ENCODE measurements at places on chromosomes 13 and 19.

DNA sequence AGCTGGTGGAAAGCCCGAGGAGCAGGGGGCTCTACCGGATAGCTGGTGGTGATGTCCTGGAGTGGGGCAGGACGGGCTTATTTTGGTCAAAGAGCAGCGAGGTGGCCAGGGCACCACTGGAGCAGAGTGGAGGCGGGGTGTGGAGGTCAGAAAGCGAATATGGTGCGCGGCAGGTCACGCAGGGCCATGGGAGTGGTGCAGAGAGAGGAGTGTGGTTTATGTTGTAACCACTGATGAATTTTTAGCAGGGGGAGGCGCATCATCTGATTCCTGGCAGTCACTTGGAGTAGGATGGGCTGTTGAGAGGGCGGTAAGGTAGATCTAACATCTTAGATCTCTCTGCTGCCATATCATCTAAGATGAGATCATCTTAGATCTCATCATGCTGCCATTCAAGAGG lies 1.4 kb upstream of the ZNF414 start:
- no peak for DNase-seq

DNA sequence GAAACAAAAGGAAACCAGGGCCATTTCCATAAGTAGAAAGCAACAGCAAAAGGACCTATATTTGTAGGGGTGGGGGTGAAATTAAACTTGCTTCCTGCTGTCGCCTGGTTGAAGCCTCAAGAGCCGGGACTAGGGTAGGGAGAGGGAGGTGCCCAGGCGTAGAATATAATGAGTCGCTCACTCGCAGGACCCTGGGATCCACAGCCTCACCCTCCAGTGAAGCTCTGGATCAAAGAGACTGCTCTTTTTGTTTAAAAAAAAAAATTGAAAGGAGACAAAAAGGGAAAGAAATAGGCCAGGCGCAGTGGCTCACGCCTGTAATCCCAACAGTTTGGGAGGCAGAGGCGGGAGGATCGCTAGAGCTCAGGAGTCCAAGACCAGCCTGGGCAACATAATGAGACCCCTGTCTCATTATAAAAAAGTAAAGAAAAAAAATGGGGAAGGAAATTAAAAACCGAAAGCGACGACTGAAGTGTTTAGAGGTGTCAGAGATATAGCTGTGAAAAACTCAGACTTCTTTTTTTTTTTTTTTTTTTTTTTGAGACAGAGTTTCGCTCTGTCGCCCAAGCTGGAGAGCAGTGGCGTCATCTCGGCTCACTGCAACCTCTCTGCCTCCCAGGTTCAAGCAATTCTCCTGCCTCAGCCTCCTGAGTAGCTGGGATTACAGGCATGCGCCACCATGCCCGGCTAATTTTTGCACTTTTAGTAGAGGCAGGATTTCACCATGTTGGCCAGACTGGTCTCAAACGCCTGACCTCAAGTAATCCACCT lies 10.9 kb upstream of the ADGRE5 start:
- no peak for DNase-seq

- DNase-seq, result no peak
Measured at GRCh38 chr19:35539314-35539713, 6.1 kb downstream of the GAPDHS start.

- peak; percentile 74 for DNase-seq
Measured at GRCh38 chr13:27442797-27443196, 7.6 kb downstream of the MTIF3 start.

DNA sequence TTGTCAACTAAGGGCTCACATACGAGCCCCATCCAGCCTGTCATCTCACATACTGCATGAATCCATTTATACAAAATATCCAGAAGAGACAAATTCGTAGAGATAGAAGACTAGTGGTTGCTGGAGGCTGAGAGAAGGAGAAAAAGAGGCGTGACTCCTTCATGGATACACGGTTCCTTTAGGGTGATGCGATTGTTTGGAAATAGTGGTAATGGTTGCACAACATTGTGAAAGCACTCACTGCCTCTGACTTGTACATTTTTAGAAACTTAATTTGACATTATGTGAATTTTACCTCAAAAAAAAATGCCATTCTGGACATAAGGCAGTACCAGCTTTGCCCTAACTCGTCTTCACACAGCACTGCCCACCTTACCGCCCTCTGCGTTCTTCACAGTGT lies 27.3 kb downstream of the IGFL1 start:
- no peak for DNase-seq

DNA sequence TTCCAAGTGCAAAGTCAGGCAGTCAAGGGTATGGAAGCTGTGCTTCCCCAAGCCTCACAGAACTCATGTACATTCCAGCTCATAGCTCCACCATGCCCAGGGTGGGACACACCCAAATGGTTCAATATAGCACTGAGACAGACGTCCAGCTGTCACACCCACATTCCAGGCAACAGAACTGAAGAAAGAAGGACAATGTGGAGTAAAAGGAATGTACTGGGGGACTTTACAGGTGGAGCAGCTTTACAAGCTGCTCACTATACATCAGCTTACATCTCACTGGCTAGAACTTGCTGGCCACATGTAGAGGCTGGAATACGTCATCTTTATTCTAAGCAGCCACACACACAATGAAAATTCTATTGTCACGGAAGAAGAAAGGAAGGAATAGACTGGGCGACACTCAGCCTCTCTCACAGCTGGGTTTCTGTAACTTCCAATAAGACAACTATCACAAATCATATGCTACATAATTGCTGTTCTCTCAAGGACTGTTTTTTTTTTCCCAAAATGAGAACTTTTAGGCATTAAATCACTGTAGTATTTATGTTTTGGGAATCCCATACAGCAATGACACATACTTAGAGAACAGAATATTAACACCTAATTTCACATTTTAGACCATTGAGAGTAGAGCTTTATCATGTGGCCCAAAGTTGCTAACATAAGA lies 86.1 kb downstream of the KLF12 start:
- DNase-seq, result no peak

GRCh38 chr19:17471410-17472125 lies 1.2 kb downstream of the SLC27A1 start:
- DNase-seq, result no peak

DNA sequence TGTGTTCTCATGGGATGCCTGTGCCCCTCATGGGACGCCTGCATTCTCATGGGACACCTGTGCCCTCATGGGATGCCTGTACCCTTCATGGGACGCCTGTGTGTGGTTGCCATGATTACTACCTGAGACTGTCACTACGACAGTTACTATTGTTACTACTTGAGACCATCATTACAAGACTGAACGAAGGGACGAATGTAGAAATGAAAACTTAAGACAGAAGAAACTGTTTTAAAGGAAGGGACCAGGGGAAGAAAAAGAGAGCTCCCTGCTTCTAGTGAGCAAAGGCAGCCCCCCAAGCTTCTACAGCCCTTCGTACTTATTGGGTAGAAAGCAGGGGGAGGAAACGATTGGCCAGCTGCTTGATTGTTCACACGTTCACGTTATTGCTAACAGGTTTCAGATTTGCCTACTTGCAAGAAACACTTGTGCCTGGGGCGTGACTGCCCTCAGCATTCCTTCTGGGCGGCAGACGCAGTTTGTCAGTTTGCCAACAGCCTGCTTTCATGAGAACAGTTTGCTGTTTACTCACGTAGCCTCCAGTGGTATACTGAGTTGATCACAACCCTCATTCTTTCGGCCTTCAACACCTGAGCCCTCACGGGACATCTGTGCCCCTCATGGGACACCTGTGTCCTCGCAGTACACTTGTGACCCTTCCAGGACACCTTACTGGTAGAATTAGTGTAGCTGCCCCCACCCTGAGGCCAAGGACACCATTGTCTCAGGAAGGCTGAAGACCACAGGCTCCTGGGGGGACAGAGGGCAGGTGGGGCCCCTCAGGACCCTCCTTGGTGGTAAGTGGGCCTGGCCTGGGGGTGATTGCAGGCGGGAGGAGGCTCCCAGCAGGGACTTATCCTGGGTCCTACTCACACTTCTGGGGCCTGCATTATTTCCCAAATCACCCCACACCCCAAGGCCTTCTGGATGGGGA lies 2.5 kb upstream of the S1PR4 start:
- DNase-seq, result peak; percentile 15

- no peak for DNase-seq
Measured at GRCh38 chr13:93794197-93794885, 567.7 kb downstream of the GPC6 start.

DNA sequence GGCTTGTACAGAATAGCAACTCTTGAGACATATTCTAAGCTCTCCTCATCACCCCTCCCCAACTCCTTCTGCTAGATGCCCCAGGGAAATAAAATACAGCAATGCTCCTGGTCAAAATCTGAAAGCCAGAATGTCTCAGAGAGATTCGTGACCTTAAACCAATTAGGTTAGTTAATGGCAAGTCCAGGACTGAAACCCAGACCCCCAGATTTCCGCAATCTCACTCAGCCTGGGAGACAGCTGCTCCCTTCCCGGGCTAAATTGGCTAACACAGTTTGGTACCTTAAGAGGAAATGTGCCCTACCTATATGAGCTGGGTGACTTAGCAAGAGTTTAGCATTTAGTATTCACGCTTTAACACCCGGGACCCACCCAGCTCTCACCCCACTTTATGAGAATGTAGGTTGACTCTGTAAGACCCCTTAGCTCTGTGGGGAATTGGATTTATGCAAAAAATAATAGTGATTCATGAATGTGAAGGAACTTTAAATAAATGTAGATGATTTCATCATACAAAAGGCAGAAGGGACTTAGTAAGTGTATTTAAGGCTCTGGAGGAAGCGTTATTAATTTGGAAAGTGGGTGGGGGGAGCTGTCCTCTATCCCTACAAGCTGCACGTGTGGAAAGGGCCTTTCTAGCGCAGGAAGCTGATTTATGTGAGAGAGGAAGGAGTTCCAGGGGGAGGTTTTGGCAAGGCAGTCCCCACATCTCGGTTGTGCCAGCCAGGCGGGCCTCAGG lies 1.1 kb downstream of the DLEU7 start:
- DNase-seq, result no peak

DNA sequence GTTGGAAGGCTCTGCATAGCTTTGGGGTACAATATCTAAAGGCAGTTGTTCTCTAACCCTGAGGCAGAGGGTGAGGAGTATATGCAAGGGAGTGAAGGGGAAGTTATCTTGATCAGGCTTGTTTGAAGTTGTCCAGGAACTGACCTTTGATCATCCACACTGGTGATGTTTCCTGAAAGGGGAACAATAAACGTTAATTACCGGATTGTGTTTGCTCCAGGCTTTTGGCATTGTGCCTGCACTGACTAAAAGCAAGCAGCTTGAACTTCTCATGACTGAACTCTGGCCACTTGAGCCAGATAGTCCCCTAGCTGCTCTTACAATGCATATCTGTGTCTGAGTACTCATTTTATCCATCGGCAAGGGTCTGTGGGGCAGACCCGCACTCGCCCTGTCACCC lies 27.0 kb upstream of the ZNF726 start:
- DNase-seq, result no peak

DNA sequence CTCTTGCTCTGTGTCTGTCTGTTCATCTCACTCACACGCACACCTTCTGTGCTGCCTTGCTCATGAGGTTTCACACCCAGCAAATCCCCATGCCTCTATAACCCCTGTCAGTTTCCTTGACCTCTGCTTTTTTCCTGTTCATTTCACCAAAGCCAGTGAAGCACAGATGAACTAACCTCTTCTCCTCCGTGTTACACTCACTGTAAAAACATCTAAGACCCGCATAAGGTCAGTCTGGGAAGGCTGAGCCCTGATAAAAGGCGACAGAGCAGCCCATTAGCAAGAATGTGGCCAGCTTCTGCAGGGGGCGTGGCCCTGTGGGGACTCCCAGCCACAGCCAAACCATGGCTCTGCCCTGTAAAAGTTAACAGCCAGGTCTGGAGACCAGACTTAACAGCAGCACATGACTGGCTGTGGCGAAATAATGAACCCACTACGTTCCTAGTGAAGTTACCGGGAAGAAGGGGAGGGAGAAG lies 42.8 kb upstream of the NPAS1 start:
- DNase-seq, result no peak

DNA sequence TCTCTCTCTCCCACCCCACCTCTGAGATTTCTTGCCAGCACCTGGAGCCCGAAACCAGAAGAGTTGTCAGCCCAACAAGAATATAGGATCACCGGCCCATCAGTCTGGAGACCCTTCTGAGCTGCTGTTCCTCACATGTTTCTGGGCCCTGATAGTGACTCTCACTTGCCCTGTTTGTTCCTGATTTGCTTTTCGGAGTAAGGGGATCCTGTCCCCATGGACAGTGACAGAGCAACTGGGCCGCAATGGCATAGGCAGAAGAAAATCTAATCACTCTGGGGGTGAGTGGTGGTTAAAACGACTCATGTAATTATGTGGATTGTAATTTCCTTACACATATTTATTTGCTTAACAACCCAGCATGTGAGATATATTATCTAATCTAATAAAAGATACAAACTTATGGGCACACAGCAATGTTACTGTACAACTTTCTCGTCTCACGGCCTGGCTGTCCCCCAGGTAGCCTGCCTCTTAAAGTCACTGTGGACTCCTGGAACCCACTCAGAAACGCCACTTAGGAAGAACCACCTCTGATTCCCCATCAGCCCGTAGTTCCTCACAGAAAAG lies 663 bp upstream of the SMAD9 start:
- DNase-seq, result peak; percentile 74

GRCh38 chr19:307793-308420 lies 16.7 kb upstream of the PLPP2 start:
- DNase-seq, result no peak

- peak; percentile 96 for DNase-seq
Measured at GRCh38 chr19:10251792-10252694, at the start of gene MRPL4. MRPL4 (plus strand) TSS chr19:10252214; CDS start chr19:10252254, 40 bp downstream.

DNA sequence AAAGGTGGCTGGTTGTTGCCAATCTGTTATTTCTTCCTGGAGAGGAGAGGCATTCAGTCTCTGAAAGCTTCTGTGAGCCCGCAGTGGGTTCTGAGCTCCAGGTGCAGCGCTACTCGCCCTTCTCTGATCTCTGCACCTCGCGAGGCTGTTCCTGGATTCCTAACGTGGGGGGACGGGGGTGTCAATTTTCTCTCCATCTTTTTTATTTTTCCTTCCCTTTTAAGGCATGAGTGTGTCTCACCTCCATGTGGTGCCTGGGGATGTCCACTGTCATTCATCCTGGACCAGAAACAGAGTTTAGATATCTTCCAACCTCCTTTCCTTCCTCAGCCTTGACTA lies 626 bp downstream of the ZNF233 start:
- peak; percentile 51 for DNase-seq

GRCh38 chr13:46543287-46543686 lies 9.7 kb upstream of the LRCH1 start:
- no peak for DNase-seq

- peak; percentile 95 for DNase-seq
Measured at GRCh38 chr13:106530171-106530851, 5.2 kb downstream of the EFNB2 start.

GRCh38 chr19:16244091-16244490 lies 46.4 kb downstream of the AP1M1 start:
- no peak for DNase-seq

- no peak for DNase-seq
Measured at GRCh38 chr19:36524617-36525016, 3.5 kb downstream of the ZNF260 start.

- peak; percentile 65 for DNase-seq
Measured at GRCh38 chr13:101144808-101145419, 271.4 kb downstream of the NALCN start.

Data from NCI-H526 (cell line).